ENCODE measurements at places on chromosomes 7 and 10.

DNA sequence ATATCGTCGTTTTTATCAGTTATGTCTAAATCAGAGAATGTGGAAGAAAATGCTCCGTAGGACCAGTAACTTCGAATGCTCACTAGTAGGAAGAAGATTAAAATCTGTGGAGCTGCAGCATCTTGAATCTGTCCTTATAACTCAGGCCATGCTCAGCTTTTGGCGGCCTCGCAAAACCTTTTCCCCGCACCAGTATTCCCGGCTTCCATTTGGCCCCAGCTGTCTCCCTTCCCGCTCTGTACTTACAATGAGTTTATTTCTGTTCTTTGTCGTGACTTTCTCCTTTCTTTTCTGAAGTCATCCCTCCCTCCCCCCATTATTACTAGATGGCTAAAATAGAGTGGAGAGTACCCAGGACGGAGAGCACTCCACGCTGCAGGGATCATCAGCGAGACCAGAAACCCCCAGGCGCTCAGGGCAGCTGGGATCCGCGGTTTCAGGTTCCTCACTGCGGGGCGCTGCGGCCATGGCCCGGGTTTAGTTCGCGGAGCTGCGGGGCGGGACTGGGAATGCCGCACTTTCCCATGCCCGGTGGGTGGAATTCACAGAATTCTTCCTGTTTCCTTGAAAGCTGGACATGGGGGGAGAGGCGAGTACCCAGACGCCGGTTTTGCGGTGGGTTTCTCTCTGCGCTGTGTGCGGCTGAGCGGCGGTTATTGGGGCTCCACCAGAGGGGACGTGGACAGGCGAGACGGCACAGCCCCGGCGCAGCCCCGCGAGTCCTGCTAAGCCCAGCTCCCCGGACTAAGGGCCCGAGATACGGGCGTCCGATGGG lies 183.5 kb downstream of the POM121L12 start:
- DNase-seq, result no peak

GRCh38 chr7:65925040-65925439 lies 52.2 kb downstream of the VKORC1L1 start:
- DNase-seq, result no peak

DNA sequence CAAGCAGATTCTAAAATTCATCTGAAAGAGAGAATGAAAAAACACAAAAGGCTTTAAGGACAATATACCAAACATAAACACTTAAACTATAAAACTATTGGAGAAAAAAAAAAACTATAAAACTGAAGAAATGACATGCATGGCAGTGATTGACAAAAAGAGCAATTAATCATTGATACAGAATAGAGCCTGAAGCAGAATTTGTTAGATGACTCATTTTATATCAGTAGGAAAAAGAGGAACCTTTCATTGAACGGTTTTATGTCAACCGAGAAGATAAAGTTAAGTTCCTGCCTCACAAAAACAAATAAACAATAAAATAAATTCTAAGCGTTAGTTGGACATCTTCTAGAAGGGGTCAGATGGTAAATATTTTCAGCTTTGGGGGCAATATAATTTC lies 23.3 kb downstream of the NPY start:
- no peak for DNase-seq

DNA sequence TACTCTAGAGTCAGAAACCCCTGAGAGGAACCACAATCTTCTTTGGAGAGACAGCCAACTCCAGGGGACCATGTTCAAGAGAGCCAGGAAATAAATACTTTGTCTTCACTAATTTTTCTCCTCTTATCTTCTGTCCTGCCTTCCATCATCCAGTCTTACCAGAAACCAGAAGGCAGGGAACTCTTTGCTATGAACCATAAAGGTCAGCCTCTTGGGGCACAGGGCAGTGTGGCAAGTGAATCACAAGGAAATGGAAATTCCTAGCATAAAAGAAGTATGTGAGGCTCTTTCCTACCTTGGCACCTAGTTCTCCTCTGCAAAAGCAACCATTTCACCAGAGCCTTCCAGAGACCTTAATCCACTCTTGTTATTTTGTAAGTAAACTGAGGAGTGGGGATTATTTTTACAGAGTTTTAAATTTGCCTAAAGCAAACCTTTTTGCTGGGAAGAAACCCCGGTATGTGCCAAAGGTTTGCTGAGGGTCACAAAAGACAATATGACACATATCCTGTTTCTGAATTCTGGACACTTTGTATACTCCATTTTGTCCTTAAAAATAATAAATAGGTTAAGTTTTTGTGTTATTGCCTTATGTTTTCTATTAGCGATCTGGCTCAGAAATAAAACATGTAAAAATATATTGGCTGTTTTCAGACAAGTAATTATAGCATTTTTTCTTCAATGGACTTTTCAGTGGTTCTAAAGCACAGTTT lies 87.1 kb downstream of the ADAM22 start:
- DNase-seq, result no peak

DNA sequence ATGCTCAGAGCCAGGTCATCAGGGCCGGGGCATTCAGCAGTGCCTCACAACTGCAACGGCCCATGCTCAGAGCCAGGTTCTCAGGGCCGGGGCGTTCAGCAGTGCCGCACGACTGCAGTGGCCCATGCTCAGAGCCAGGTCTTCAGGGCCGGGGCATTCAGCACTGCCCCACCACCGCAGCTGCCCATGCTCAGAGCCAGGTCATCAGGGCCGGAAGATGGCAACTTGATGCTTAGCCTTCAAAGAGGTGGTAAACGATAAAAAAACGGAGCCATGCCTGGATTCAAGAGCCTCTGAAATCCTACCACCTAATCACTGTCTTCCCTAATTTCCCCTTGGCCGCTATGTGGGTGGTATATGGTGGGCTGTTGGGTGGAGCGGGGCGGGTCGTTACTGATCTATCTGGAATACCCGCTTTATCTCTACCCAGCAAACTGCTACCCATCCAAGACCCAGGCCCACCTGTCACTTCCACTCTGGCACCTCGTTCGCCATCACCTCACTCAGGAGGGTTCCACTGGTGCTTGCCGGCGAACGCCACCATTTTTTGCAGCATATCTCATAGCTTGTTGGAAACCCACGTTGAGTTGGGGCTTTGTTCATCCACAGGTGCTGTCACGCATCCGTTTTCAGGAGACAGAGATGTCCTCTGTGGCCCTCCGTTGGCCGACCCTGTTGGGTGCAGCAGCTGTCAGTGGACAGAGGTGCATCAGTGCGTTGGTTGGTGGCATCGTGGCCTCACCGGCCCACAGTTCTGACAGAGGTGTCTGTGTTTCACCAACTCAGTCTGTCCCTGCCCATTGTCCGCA lies 221.1 kb downstream of the EBF3 start:
- no peak for DNase-seq

DNA sequence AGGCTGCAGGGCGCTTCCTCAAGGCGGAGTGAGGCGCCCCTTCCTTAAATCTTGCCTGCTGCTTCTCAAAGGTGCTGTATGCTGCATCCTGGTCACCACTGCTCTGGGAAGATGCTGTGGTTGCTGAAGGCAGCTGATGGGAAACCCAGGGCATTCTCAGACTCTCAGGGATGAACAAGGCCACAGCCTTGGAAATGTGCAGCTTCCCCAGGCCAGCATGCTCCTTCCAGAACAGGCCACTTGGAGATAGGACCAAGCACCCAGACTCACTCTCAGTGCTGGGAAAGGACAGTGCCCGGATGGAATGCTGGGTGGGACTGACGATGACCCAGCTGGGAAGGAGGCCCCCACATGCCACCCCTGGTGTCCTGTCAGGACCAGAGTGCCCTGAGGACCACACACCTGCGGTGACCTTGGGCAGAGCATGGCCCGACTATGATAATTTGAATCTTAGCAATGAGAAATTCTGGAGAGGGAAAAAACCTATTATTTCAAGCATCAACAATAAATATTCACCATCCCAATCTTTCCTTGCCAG lies 235.5 kb downstream of the TNS3 start:
- DNase-seq, result no peak
